Occipital lobe (tissue), 3 donors: ENCODE measurements at places on chromosomes 11 and 22. TPM values are rescaled to one million over a fixed set of nuclear protein-coding genes. Genes with fewer than 3 reads are reported as not detected.

CDC42EP1 gene
- 0.94 TPM for total RNA-seq

RIMBP3B gene
- 0.62 TPM for total RNA-seq

KCNE3 gene
- 1.7 TPM for total RNA-seq

PTPRCAP gene
- not detected for total RNA-seq

GGTLC3 gene
- not detected for total RNA-seq

RGL4 gene
- total RNA-seq = not detected

TUB gene
- 88.3 TPM for total RNA-seq

B3GAT1 gene
- 34.6 TPM for total RNA-seq

FOLR2 gene
- total RNA-seq = 5.8 TPM

DGCR6L gene
- total RNA-seq = 25.1 TPM

KDM4E gene
- total RNA-seq = not detected

CNGA4 gene
- 0.31 TPM for total RNA-seq

UPK3A gene
- total RNA-seq = not detected

TRIM48 gene
- not detected for total RNA-seq

CD3E gene
- not detected for total RNA-seq

AIFM3 gene
- total RNA-seq = 4.2 TPM

GNG3 gene
- total RNA-seq = 20.0 TPM

TLCD5 gene
- total RNA-seq = 22.9 TPM

APLNR gene
- total RNA-seq = 5.8 TPM

SESN3 gene
- total RNA-seq = 86.1 TPM

GCAT gene
- 8.3 TPM for total RNA-seq

ROBO4 gene
- 3.6 TPM for total RNA-seq

GSTT2 gene
- total RNA-seq = not detected

CNIH2 gene
- 33.1 TPM for total RNA-seq

ZNF280A gene
- total RNA-seq = not detected

ZBTB44 gene
- 180 TPM for total RNA-seq

SLC35E4 gene
- 5.5 TPM for total RNA-seq

C22orf31 gene
- total RNA-seq = not detected
